ENCODE measurements at places on chromosomes 11 and 22.
A peak's percentile ranks its signal among the peaks of the same experiment; 100 is the strongest.

GRCh38 chr22:49197986-49198704, 629.5 kb downstream of the BRD1 start:
- DNase-seq, result no peak

DNA sequence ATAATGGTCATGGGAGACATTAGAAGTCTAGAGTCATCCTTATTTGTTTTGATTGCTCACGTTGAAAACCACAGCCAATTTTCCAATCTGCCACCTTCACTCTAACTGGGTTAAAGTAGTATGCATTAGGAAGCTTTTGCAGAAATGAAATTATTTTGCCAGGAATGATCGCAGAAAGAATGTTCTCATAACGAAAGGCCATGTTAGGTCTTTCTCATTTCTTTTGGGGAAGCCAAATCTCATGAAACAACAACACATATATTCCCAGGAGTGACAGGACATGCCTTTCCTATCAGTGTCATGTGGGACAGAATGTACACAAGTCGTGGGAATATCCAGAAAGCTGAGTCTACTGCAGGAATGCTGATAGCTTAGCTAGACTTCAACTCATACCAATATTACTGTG, 386.3 kb downstream of the AASDHPPT start:
- no peak for DNase-seq

GRCh38 chr11:1776331-1776851, 12.7 kb upstream of the CTSD start:
- no peak for DNase-seq

- no peak for DNase-seq
Measured at GRCh38 chr11:45852712-45853101, 5.4 kb downstream of the CRY2 start.

GRCh38 chr11:62786318-62787004, 741 bp upstream of the TMEM179B start:
- peak; percentile 71 for DNase-seq

DNA sequence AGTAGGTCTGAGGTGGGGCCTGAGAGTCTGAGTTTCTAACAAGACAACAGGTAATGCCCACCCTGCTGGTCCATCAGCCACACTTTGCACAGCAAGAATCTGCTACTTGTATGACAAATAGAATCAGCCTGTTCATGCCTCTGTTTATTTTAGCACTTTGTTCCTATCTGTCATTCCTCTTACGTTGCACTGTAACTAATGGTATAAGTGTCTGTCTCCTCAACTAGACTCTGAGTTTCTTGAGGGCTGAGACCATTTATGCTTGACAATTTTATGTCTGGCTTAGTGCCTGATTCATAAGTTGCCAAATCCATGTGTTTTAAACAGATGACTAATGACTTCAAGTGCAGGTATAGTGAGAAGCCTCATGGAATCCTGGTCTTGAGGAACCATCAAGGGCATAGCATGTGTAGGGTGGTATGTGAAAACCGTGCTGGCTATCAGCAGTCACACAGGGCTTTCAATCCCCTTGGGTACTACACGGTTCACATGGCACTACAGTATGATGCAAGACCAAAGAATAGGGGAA, 209.7 kb downstream of the C11orf91 start:
- DNase-seq, result no peak

GRCh38 chr11:129460714-129461113, 85.1 kb downstream of the BARX2 start:
- DNase-seq, result no peak

DNA sequence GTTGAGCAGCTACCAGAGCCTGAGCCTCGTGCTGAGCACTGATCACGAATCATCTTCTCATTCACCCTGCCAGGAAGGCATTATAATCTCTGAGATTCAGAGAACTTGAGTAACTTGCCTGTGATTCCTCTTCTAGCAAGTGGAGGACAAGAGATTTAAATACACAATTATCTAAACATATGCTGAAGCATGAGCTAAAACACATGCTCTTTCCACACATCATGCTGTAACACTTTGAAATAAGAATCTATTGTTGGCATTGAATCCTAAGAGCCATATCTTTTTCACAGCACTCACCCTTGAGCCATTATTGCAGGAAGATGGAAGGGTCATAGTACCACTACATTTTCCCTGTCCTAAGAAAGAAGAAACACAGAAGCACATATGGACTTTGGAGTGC, 722.5 kb upstream of the API5 start:
- no peak for DNase-seq

DNA sequence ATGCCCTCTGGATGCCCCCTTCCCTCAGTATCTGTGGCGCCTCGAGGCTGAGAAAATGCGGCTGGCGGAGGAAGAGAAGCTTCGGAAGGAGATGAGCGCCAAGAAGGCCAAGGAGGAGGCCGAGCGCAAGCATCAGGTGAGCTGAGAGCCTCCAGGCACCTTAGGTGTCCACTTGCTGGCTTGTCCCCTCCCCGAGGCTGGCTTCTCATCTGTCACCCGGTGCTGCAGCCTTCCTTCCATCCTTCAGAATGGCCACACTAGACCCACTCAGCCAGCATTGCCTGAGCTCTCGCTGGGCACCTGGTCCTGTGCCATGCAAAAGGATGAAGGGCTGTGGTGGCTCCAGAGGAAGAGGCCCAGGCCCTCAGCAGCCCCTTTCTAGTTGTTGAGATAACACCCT, 52.3 kb downstream of the MYO7A start:
- no peak for DNase-seq

DNA sequence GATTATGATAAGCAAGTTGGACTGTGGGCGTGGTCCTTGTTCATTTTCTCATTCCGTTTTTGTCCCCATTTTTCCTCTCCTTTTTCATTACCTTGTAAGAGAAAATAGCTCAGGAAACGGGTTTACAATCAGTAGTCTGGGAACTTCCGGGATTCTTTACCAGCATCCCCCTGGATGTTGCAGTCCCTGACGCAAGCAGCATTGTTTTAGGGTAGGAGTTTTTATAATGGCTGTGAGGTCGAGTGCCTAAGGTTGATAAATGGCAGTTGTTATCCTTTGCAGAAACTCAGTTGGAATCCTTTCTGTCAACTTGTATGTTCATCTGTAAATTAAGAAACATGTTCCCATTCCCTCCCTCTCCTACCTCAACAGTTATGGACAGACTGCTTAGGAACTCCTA, 68.3 kb downstream of the ARHGEF12 start:
- no peak for DNase-seq

DNA sequence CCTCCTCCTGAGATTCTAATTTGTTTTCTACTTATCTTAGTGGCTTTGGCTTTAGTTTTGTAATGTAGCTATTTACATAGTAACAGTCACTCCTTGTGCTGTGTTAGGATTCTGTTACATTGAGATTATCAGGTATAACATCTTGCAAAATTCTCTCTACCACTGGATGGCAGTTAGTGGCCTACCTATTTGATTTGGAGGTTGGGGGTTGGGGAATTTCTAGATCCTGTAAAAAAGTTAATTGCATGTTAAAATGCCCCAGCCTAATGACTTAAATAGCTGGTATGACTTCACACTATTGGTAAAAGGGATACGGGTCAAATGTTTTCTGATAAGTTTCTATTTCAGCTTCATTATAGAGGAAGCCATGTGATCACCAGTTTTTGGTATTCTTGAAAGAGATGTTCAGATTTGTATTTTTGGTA, 2.8 kb downstream of the GRK3 start:
- DNase-seq, result no peak

DNA sequence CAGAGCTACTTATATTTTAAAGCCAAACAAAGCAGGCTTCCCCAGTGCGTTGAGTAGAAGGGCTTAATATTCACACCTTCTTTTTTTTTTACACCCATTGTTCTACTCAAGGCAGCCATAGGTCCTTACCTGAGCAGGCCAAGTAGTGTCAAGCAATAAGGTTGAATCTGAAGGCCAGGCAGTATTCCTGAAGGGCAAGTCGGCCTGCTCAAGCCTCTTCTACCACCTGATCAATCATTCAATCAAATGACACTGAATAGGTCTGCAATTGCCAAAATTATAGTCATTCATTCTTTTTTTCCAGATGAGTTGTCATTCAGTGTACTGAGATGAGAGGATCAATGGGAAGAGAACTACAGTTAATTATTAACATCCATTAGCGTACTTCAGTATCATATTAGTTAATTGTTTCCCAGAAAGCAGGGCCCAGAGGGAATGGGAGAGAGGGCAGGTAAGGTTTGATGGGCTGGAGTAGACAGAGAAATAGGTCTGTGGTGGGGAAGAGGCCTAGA, 11.9 kb upstream of the PPP2R1B start:
- DNase-seq, result no peak

- no peak for DNase-seq
Measured at GRCh38 chr11:9263840-9264315, 1.3 kb downstream of the DENND5A start.

- DNase-seq, result no peak
Measured at GRCh38 chr11:91239359-91239758, 985.3 kb upstream of the FAT3 start.

DNA sequence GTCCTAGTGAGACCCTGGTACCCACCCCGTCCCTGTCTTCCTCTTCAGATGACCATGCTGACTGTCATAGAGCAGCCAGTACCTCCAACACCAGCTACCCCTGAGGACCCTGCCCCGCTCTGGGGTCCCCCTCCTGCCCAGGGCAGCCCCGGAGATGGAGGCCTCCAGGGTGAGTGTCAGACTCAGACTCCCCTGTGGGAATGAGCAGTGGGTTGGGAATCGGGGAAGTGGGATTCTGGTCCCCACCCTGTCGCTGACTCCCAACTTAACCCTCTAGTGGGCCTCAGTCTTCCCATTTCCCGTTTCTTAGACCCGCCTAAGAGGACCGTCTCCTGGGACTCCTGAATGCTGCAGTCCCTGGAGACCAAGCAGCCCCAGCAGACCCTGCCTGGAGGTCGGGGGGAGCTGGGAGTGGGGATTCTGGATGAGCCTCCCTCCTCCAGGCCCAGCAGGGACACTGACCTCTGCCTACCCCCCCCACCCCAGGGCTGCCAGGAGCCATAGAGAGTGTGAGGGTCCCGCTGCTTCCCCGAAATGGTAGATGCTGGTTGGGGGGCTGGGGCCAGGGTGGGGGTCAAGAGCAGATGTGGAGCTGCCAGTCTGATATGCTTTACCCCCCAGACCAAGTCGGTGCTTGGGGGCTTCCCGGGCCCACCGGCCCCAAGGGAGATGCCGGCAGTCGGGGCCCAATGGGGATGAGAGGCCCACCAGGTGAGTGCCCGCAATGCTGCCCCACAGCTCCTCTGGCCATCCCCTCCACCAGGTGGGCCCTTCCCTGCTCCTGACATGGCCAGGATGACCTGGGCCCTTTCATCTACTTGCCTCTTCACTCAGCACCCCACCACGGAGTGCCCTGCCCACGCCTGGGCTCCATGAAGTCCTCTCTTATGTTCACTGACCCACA, 25.5 kb downstream of the EMID1 start:
- DNase-seq, result no peak

GRCh38 chr22:25658633-25659032, 83.4 kb upstream of the MYO18B start:
- DNase-seq, result no peak

DNA sequence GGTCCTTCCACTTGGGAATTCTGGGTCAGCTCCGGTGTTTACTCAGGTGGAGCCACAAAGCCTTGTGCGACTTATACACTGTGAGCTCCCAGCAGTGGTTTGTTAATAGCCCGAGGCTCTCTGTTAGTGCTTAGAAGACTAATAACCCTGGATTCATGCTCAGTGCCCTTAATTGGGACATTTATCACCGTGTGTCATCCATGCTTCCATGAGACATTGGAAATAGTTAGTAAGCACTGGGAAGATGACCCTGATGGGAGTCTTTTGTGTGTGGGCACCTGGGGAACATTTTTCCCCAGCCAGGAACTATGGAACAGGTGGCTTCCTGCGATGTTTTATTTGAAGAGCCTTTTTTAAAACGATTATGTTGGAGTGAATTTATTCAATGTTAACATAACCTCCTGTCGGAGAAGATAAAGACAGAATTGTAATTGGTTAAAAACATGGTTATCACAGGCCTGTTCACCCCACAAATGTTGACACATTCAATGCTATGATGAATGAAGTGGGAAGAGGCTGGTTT, 188.9 kb downstream of the MYO18B start:
- no peak for DNase-seq

Measured in iPS DF 6.9 (cell line).